ENCODE measurements at places on chromosomes 2 and 18. TPM values are rescaled to one million over a fixed set of nuclear protein-coding genes. Genes with fewer than 3 reads are reported as not detected.

DNA sequence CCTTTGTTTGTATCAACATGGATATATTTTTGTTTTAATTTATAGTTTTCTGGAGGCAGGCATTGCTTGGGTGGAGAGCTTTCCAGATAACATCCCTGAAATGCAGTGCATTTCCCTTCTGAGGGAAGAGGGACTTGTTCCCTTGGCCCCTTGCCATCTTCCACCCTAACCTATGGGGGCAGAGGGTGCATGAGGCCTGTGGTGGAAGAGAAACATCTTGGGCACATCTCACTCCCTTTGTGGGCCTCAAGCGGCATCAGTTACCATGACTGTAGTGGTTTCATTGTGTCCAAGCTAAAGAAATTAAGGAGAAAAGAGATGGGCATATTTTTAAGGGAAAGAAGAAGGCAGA lies 5.3 kb upstream of the RPL37A start:
- no peak for DNase-seq

PRSS56 gene
- total RNA-seq = not detected

- DNase-seq = no peak
Measured at GRCh38 chr2:68745006-68745405, 10.4 kb downstream of the ARHGAP25 start.

DNA sequence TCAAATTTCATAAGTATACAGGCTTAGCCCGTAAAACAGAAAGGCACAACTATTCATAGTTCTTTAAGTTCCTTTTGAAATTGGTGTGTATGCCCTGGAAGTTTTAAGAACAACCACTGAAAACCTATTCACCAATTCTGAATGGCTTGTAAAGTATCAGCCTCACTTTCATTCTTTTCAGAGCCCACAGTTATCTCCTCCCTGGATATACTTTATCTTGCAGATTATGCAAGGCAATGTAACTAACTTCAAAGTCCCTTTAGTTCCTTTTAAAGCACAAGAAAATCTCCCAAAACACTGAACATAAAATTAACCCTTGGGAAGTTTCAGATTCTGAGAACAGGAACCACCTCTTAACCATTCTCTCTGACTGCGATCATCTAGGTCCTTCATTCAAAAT lies 1.1 kb downstream of the STRN start:
- no peak for DNase-seq

DNA sequence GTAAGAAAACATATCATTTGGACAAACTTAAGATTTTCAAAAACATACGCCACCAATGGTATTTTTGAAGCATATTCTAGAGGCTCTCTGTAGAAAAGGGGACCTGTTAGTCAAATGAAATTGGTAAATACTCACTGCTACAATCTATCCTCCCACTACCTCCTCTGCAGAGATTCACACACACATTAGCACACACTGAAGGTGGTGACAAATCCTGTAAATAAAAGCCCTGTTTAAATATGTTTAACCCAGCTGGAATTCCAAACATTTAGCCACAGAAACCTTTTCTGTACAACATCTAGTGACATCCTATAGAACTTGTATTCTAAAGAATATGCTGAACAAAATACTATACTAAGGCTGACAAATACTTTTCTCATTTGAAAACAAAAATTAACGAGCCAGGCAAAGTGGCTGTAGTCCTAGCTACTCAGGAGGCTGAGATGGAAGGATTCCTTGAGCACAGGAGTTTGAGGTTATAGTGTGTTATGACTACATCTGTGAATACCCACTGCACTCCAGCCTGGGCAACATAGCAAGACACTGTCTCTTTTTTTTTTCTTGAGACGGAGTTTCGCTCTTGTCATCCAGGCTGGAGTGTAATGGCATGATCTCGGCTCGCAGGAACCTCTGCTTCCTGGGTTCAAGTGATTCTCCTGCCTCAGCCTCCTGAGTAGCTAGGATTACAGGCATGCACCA lies 25.9 kb downstream of the ALS2 start:
- no peak for DNase-seq

- no peak for DNase-seq
Measured at GRCh38 chr18:43393174-43393573, 115.9 kb upstream of the SYT4 start.

DNA sequence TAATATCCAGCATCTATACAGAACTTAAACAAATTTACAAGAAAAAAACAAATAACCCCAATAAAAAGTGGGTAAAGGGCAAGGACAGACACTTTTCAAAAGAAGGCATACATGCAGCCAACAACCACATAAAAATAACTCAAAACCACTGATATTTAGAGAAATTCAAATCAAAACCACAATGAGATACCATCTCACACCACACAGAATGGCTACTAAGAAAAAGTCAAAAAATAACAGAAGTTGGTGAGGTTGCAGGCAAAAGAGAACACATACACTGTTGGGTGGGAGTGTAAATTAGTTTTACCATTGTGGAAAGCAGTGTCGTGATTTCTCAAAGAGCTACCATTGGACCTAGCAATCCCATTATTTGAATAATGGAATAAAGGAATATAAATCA lies 1973.9 kb upstream of the LRRTM1 start:
- DNase-seq = no peak

DNA sequence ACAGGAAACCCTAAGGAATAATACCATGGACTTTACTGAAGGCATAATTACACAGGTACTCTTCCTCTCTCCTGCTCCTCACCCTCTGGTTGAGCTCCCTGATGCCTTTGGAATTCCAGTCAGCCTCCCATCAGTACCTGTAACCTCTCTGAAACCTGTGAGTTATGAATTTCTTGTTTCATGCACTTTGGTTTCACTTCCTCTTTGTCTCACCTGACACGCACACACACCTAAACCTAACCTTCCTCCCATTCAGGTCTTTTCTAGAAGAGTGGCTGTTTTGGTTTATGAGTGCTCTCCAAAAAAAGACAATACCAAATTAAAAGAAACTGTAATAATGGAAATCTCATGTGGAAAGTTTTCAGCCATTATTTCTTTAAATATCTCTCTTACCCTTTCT lies 451.3 kb upstream of the VWC2L start:
- DNase-seq = no peak

- peak; percentile 48 for DNase-seq
Measured at GRCh38 chr2:136236019-136236418, 118.1 kb upstream of the CXCR4 start.
